Activated T-helper 1 cell treated with anti-CD3 and anti-CD28 coated beads, Interleukin-2, amount 50 U/mL, for 16 hours (primary cell): ENCODE measurements at places on chromosomes 2 and 18.
A peak's percentile ranks its signal among the peaks of the same experiment; 100 is the strongest.

- no peak for DNase-seq
Observed at GRCh38 chr2:24457696-24458386, 33.2 kb upstream of the NCOA1 start.

DNA sequence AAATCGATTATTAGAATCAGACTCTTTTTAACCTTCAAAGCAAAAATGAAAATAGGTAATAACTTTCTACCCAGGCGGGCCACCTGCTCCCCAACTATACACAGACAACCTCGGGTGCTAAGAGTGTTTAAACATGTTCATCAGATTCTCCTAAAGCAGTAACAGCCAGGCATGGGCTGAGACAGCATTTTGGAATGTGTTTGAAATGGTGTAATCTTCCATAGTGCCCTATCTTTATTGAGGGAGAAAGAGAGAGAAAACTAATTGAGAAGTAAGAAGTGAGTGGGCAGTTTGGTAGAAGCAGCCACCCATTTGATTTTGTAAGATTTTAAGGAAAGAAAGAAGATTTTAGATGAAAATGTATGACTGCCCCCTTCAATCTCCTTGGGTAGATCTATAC lies 196.1 kb upstream of the CTAGE1 start:
- DNase-seq, result no peak

DNA sequence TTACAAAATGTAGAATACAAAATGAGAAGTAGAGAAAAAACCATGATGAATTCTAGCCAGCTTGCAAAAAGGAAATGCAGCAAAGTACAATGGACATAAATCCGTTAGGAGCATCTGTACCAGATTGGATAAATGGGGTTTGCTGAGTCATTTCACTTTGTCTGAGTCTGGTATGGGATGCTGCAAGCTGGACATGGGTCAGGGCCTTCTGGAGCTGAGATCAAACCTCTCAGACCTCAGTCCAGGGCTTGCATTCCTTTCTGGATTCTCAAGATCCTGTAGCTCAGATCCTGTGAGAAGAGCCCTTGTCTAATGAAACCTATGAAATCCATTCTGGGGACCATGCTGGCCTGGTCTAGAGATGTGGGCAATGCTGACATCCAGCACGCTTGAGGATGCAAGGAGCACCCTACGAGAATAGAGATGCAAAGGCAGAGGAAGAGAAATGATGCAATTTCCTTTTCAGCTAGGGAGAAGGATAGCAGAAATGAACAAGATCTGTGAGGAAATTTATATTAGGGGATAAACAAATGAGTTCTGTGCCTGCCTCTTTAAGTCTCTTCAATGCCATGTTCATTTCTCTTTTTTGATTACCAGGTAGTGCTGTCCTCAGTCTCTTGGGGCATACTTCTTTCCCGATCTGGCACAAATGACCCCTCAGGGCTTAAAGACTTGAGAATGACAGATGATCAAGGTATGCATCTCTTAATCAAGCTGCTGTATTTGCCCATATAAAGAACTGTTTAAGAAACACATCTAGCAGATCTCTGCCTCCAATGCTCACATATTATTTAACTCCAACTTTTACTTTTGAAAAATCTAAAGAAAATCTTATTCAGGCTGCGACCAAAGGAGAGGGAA lies 230.4 kb downstream of the MEIS1 start:
- no peak for DNase-seq

GRCh38 chr18:36829362-36830157 lies 633 bp downstream of the KIAA1328 start:
- DNase-seq, result peak; percentile 5
